Activated CD8-positive, alpha-beta memory T cell treated with anti-CD3 and anti-CD28 coated beads for 1 hour (primary cell): ENCODE measurements at places on chromosomes 16 and 17.
A peak's percentile ranks its signal among the peaks of the same experiment; 100 is the strongest.

DNA sequence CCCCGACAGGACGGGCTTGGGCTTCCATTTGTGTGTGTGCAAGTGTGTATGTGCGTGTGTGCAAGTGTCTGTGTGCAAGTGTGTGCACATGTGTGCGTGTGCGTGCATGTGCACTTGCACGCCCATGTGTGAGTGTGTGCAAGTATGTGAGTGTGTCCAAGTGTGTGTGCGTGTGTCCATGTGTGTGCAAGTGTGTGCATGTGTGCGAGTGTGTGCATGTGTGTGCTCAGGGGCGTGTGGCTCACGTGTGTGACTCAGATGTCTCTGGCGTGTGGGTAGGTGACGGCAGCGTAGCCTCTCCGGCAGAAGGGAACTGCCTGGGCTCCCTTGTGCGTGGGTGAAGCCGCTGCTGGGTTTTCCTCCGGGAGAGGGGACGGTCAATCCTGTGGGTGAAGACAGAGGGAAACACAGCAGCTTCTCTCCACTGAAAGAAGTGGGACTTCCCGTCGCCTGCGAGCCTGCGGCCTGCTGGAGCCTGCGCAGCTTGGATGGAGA is 23.1 kb upstream of the ITGAX start:
- DNase-seq, result no peak

GRCh38 chr17:44627513-44628242 is 28.6 kb upstream of the MEIOC start:
- DNase-seq, result no peak

GRCh38 chr17:62797959-62798358 is 10.2 kb downstream of the MARCHF10 start:
- no peak for DNase-seq

DNA sequence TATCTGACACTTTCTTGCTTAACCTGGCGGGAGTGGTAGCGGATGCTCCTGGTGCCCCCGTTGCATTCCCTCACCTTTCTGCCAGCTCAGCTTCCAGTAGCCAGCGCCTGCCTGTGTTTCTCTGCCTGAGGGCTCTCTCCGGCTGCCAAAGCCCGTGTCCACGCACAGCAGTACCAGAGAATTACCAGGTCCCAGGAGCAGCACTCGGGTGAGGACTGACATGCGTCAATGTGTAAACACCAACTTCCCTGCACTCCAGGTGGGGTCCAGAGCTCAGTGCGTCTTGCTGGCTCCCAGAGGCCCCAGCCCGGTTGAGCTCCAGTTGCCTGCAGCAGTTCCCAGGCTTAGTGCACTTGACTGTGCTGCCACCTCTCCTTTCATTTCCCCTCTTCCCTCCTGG is 54.8 kb downstream of the CDH13 start:
- DNase-seq, result no peak

DNA sequence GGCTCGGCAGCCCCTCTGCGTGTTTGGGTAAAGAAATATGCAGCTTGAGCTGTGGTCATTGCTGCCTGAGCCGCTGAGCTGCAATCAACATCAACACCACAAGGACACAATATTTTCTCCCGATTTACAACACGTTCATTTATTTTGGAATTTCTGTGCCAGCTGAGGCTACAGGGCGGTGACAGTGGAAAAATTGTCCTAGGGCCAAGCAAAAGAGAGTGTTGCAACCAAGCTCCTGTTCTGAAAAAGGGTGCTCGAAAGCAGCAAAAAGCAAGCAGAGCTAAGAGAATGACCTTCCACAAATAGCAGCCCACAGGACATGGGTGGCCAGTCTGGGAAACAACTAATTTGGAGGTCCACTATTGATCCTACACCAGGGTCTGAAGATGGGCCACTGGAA is 35.4 kb upstream of the NOG start:
- DNase-seq, result no peak

DNA sequence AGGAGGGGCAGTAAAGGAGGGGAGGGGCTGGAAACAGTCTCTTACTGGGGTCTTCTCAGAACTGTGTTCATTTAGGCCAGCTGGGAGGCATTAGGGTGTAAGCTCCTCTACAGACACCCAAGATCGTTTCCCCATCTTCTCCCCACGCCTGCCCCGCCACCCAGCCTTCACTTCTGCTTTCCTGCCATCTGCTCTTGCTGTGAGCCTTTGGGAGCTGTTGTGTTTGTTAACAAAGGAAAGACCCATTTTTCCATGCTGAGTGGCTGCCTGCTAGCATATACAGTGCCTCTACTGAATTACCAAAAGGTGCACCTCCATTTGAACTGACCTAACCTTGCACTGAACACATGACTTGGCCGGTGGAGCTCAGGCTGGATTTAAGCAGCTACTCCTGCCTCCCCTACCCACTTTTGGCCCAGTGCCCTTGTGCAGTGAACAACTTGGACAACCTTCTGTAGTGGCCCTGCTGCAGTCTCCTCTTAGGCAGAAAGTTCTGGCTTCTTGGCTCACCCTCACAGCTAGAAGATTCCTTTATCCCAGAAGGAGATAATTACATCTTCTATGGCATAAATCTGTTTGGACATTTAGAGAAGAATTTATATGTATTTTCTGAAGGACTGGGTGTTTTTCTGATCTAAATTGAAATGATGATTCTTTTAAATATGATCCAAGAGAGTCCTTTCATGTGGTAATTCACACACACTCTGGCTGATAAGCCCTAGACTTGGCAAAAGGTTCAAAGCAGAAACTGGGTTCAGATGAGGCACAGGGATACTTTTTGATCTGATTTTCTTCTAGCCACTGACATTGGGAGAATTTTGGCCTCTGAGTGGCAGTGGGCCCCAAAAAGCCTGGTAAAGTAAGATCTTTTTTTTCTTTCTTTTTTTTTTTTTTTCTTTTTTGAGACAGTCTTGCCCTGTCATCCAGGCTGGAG is 81.9 kb upstream of the HNF1B start:
- DNase-seq, result no peak

- DNase-seq, result no peak
These were observed 54.8 kb downstream of the PLXDC1 start for GRCh38 chr17:39096508-39097149.

- no peak for DNase-seq
These were observed 222.9 kb upstream of the IRX3 start for GRCh38 chr16:54509456-54509855.

DNA sequence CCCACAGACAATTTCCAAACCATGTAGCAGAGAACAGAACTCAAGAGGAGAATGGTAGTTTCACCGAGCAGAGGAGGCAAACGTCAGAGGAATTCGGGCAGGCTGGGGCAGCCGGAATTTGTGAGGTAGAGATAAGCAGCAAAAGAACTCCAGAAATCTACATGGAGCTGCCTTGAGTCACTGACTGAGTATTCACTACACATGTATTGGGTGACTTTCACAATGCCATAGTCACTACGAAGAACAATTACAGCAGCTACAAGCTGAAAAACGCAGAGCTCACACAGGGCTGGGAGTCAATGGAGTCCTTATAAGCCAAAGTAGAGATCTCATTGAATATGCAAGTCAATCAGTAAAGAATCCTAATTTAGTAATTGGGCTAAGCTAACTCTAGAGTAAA is 13.4 kb downstream of the CMC2 start:
- DNase-seq, result no peak

GRCh38 chr17:49764559-49765180 is 739 bp upstream of the FAM117A start:
- DNase-seq, result no peak

DNA sequence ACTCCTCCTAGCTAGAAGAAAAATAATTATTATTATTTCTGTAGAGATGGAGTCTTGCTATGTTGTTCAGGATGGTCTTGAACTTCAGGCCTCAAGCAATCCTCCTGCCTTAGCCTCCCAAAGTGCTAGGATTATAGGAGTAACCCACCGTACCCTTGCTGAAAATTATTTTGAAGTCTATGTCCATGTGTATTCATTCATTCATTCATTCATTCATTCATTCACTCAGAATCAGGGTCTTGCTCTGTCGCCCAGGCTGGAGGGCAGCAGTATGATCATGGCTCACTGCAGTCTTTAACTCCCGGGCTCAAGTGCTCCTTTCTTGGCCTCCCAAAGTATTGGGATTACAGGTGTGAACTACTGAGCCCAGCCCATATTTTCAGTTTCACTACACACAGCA is 4.1 kb downstream of the SLC7A6OS start:
- DNase-seq, result no peak

- DNase-seq, result no peak
These were observed 432.2 kb downstream of the MAF start for GRCh38 chr16:79168321-79168720.

DNA sequence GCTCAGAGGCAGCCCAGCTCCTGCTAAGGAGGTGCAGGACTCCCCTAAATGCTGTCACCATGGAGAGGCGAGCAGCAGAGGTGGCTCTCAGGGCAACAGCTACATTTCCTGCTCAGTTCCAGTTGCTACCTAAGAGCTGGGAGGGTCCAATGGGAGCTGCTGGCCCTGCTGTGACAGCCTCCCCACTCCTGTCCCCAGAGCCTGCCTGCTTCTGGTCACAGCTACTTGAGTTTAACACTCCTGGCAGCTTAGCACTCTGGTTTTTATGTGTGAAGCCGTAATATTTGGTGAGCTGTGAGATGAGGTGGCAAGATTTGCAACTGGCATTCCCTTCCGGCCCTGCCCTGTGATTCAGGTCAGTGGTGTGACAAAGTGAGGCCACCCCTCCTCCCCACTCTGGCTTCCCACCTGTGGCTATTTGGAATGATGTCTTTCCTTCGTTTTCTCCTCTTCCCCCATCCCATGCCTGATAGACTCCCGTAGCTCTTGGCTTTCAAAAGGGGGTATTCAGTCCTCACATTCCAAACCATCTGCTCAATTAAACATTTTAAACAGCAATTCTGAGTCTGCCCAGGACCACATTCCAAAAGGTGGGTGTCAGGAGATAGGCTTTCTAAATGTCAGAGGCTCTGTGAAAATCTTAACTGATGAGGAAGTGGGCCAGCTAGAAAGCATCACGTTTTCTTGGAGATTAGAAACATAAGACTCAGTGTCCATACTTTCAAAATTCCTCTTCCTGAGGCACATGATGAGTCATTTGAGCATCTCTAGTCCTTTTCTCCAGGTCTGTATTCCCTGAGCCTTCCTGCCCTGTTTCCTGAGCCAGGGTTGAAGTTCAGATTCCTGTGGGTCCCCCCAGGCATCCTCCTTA is 42.6 kb upstream of the SKAP1 start:
- DNase-seq, result no peak

DNA sequence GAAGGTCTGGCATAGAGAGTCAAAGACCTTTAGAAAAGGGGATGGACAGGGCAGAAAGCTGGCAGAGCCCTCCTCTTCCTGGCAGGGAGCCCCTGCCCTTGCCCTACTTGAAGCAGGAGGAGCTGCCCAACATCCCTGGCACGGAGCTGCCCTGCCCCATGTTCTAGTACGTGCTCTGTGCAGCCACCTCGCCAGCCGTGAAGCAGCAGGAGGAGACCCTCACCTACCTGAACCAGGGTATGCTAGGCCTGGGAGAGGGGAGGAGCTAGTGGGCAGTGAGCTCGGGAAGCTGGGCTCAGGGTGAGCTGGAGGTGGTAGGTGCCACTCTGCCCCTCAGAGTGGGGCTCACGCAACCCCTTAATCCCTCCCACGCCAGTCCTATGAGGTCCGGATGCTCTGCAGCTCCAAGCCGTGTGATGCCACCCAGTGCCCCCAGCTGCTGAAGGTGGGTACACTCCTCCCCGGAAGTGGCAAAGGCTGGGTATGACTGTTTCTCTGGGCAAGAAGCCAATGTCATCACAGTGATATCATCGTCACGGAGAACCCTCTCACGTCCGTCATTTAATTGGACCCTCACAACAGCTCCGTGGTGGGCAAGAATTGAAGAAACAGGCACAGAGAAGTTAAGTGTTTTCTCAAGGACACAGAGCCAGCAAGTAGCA is 12.7 kb upstream of the STAC2 start:
- DNase-seq, result peak; percentile 68

- DNase-seq, result no peak
These were observed 13.4 kb downstream of the WFDC1 start for GRCh38 chr16:84308120-84308519.

GRCh38 chr16:19804538-19805323 is 79.9 kb downstream of the GPRC5B start:
- no peak for DNase-seq

GRCh38 chr16:66843191-66843590 is 1.0 kb upstream of the CA7 start:
- no peak for DNase-seq

- no peak for DNase-seq
These were observed 46.6 kb downstream of the ZNRF1 start for GRCh38 chr16:75045424-75045823.

GRCh38 chr16:20216591-20217217 is 110.6 kb downstream of the GP2 start:
- DNase-seq, result no peak

GRCh38 chr17:7479213-7480088 is at the start of gene ZBTB4:
TSS of gene ZBTB4 (minus strand) at chr17:7479631. CDS start at chr17:7466801, 12,830 bp downstream.
- DNase-seq, result peak; percentile 65

- DNase-seq, result no peak
These were observed 138.7 kb upstream of the RPH3AL start for GRCh38 chr17:491086-492021.

- DNase-seq, result no peak
These were observed 1418.8 kb downstream of the CDH11 start for GRCh38 chr16:63702981-63703590.

DNA sequence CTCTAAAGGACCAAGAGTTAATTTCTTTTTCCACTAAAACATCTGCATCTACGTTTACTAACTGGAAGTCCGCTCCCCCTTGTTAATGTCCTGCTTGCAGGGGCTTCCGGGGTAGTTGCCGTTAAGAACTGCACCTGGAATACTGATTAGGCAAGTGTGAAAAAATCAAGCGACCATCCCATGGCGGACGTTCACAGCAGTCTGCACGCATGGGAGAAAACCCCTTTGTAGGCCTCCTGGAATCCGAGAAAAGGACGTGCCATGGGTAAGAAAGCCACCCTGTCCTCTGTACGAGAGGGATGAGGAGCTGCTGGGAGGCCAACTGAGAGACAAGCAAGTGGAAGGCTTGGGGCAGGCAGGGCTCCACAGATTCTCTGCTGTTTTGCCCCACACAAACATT is 14.9 kb downstream of the SNN start:
- DNase-seq, result no peak
